Stomach (tissue), 19 donors: ENCODE measurements at places on chromosomes 5 and 9. TPM values are rescaled to one million over a fixed set of nuclear protein-coding genes. Genes with fewer than 3 reads are reported as not detected.

Gene MYORG
- total RNA-seq, result 19.3 TPM

Gene SLC25A2
- not detected for total RNA-seq

DNA sequence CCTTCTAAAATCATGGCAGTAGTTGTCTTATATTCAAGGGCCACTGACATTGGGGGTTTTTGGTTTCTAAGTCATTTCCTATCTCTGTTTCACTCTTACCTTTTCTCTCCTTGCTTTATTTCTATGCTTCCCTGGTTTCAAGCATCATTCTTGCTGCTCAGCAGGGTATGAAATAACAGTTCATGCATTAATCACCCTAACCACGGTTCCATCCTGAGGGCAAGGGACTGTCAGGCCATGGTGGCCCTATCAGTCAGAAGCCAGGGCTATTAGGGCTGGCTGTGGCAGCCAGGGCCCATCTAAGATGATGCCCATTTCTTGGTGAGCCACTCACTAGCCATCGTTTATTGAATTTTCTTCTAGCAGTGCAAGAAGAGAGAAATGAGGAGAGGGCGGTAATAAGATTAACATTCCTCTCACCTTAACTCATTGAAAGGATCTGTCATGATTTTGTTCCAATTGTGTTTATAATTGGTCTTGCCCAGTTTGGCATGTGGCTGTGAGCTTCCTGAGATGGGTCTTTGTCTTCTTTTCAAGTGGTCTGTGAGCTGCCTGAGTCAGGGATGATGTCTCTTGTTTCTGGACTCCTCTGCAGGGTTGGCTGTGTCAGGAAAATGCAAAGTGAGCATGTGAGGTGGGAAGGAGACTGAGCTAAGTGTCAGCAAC is 45.2 kb downstream of the CYSTM1 start:
- H3K27me3 ChIP-seq, result no peaks in the 10 kb centered on the region
- H3K4me3 ChIP-seq, result no peak overlapping the region
- H3K4me1 ChIP-seq, result peaks cover 99% of the 10 kb centered on the region
- peak overlapping the region; percentile 95 for H3K27ac ChIP-seq
- no peak for DNase-seq

GRCh38 chr9:106092083-106092482 is 397.7 kb downstream of the TMEM38B start:
- no peak overlapping the region for H3K27ac ChIP-seq
- no peak for DNase-seq
- no peaks in the 10 kb centered on the region for H3K4me1 ChIP-seq
- no peaks in the 10 kb centered on the region for H3K27me3 ChIP-seq
- H3K4me3 ChIP-seq, result no peak overlapping the region

- no peak for DNase-seq
- no peaks in the 10 kb centered on the region for H3K36me3 ChIP-seq
- H3K27ac ChIP-seq, result no peak within 1 kb of the TSS
- H3K4me1 ChIP-seq, result no peaks in the 10 kb centered on the region
- no peaks in the 10 kb centered on the region for H3K27me3 ChIP-seq
Measured at GRCh38 chr5:151591144-151591819, at the start of gene FAT2. FAT2 (minus strand) TSS chr5:151591331; CDS start chr5:151568931, 22,400 bp downstream.

Gene RIMOC1
- total RNA-seq, result 21.2 TPM

Gene NR5A1
- total RNA-seq, result not detected

Gene ATP6V0E1
- 112 TPM for total RNA-seq

GRCh38 chr9:86926145-86926544 is 21.2 kb downstream of the GAS1 start:
- H3K36me3 ChIP-seq, result no peaks in the 10 kb centered on the region
- H3K4me3 ChIP-seq, result no peak overlapping the region
- H3K27me3 ChIP-seq, result no peaks in the 10 kb centered on the region
- no peak overlapping the region for H3K27ac ChIP-seq
- no peak for DNase-seq

GRCh38 chr5:33994845-33995244 is 10.4 kb upstream of the SLC45A2 start:
- H3K36me3 ChIP-seq, result peaks cover 42% of the 10 kb centered on the region
- no peaks in the 10 kb centered on the region for H3K4me1 ChIP-seq
- no peak overlapping the region for H3K4me3 ChIP-seq
- H3K27me3 ChIP-seq, result no peaks in the 10 kb centered on the region

DNA sequence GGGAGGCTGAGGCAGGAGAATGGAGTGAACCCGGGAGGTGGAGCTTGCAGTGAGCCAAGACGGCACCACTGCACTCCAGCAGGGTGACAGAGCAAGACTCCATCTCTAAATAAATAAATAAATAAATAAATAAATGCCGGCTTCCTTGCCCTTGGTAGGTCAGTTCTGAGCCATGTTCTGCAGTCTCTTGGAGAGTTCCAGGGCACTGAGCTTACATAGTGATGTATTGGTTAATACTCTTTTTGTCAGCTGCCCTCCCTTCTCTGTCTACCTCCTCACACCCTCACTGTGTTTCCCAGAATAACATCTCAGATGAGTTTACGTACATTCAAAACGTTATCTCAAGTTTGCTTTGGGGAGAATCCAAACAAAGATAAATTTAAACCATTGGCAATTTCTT is 45.2 kb upstream of the FER start:
- no peaks in the 10 kb centered on the region for H3K36me3 ChIP-seq
- H3K4me1 ChIP-seq, result no peaks in the 10 kb centered on the region
- no peak overlapping the region for H3K4me3 ChIP-seq
- H3K27ac ChIP-seq, result no peak overlapping the region
- H3K27me3 ChIP-seq, result no peaks in the 10 kb centered on the region

Gene AGGF1
- total RNA-seq, result 9.3 TPM

Gene FAM221B
- total RNA-seq, result not detected

DNA sequence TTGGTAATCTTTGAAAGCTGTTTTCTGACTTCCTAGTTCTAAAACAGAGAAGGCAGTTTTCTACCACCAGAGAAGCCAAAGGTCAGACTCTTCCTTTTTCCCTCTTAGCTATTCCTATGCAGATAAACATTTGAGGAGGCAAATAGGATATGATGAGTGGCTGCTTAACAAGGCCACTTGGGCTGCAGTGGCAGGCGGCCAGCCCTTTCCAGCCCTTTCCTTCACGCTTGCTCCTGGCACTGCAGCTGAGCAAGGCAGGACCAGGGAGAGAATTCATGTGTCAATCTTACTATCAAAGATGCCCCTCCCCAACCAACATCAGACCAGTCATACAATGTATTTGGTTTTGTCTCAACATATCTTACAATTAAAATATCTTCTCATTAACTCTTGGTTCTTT is 36.8 kb upstream of the RNF38 start:
- no peaks in the 10 kb centered on the region for H3K27me3 ChIP-seq
- H3K36me3 ChIP-seq, result no peaks in the 10 kb centered on the region
- H3K4me3 ChIP-seq, result no peak overlapping the region
- DNase-seq, result peak; percentile 22

DNA sequence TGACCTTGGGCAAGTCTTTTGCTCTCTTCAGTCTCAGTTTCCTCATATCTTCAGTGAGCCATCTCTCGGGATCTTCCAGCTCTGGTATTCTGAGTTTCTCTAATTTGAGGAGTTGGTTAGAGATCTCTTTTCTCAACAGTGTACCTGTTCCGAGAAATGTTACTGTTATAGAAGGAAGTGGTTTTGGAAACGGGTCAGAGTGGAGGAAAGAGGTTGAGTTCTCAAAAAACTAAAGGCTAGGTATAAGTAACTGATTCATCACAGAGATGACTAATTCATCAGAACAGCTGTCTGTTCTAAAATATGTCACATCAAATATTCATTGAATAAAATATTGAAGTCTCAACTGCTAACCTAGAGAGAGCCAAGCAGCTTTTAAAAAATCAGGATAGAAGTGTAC is 106.6 kb downstream of the PALM2AKAP2 start:
- DNase-seq, result no peak
- no peak overlapping the region for H3K27ac ChIP-seq
- no peaks in the 10 kb centered on the region for H3K27me3 ChIP-seq

- no peak overlapping the region for H3K4me3 ChIP-seq
- H3K36me3 ChIP-seq, result no peaks in the 10 kb centered on the region
Measured at GRCh38 chr9:117543089-117543488, 128.2 kb upstream of the ASTN2 start.

DNA sequence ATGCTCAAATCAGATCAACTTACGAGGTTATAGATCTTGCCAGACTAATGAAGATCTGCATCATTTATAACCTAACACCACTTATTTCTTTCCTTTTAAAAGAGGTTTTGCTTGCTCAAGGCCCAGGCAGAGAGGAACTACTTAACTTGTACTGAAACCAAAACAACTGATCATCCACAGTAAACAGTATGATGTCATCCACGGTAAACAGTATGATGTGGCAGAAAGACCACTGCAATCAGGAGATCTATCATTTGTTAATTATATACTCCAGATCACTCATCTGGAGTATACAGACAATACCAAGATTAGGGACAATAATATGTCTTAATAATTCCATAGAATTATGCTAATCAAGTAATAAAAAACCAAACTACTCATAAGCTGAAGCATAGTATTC is 116.8 kb downstream of the ADAMTS6 start:
- H3K4me1 ChIP-seq, result no peaks in the 10 kb centered on the region
- DNase-seq, result peak; percentile 12
- peak overlapping the region; percentile 26 for H3K27ac ChIP-seq
- no peak overlapping the region for H3K4me3 ChIP-seq
- H3K36me3 ChIP-seq, result no peaks in the 10 kb centered on the region

- no peak overlapping the region for H3K4me3 ChIP-seq
- H3K27ac ChIP-seq, result no peak overlapping the region
- no peaks in the 10 kb centered on the region for H3K27me3 ChIP-seq
- H3K36me3 ChIP-seq, result peaks cover 4% of the 10 kb centered on the region
- DNase-seq, result no peak
Measured at GRCh38 chr5:81450940-81451339, 57.0 kb upstream of the ACOT12 start.

DNA sequence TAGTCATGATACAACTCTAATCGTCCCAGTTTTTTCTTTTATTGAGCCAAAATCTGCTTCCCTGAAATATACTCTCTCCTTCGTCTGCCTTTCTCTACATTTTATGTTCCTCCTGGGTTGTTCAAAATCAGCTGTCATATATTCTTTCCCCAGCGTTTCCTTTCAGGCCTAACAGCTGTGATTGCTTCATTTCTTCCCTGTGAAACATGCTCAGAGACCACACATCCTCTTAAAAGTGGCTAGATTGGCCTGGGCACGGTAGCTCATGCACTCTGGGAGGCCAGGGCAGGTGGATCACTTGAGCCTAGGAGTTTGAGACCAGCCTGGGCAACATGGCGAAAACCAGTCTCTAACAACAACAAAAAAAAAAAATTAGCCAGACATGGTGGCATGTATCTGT is 25.1 kb downstream of the NFX1 start:
- no peaks in the 10 kb centered on the region for H3K27me3 ChIP-seq
- H3K4me1 ChIP-seq, result peaks cover 7% of the 10 kb centered on the region
- H3K36me3 ChIP-seq, result peaks cover 99% of the 10 kb centered on the region
- no peak for DNase-seq
- no peak overlapping the region for H3K27ac ChIP-seq

DNA sequence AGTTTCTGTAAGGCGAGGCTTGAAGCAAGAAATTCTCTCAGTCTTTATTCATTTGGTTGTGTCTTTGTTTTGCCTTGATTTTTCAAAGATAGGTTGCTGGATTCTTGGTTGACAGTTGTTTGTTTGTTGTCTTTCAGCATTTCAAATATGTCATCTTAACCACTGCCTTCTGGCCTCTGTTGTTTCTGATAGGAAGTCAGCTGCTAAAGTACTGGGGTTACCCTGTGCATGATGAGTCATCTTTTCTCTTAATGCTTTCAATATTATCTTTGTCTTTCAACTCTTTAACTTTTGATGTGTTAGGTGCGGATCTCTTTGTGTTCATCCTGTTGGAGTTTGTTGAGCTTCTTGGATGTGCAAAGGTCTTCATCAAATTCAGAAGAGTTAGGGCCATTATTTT is 1571.3 kb downstream of the MAT2B start:
- no peaks in the 10 kb centered on the region for H3K27me3 ChIP-seq
- H3K27ac ChIP-seq, result no peak overlapping the region
- H3K36me3 ChIP-seq, result no peaks in the 10 kb centered on the region

DNA sequence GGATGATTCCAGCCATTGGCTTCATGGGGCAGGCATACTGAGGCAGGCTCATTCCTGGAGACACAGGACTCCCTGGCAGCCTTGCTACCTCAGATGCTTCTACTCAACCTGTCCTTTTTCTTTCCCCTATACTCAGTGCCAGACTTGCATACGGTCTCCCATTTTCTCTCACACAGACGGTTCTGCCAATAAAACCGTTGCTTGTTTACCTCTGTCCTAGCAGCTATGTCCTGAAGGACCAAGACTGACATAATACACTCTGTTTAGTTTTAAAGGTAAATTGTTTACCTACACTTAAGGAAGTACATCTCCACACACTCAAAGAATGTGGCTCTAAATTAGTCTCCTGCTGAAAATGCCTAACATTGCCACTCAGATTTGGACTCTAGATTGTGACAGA is 151.0 kb upstream of the RFX3 start:
- H3K36me3 ChIP-seq, result no peaks in the 10 kb centered on the region
- DNase-seq, result no peak
- no peak overlapping the region for H3K4me3 ChIP-seq
- no peak overlapping the region for H3K27ac ChIP-seq
- no peaks in the 10 kb centered on the region for H3K27me3 ChIP-seq
- H3K4me1 ChIP-seq, result no peaks in the 10 kb centered on the region

Gene MELK
- 4.0 TPM for total RNA-seq

DNA sequence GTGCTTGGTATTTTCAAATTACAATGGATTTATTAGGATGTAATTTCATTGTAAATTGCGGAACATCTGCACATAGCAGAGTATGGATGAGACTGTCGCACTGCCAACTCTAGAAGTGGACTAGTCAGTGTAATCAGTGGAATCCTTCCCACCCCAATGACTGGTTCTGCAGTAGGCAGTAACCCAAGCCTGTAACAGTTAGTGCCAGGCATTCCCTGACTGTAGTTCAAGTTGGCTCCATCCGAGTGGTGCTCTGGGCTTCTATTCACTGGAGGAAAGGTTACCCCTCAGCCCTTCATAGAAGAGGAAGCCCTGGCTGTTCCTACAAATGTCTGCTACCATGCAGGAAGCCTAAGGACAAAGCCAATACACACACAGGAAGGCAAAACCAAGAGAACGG is 23.2 kb downstream of the AK3 start:
- no peak for DNase-seq
- H3K4me1 ChIP-seq, result no peaks in the 10 kb centered on the region
- no peak overlapping the region for H3K4me3 ChIP-seq
- H3K27me3 ChIP-seq, result no peaks in the 10 kb centered on the region
- no peak overlapping the region for H3K27ac ChIP-seq
- peaks cover 93% of the 10 kb centered on the region for H3K36me3 ChIP-seq

GRCh38 chr5:133370036-133370831 is 242.1 kb downstream of the FSTL4 start:
- H3K27ac ChIP-seq, result no peak overlapping the region
- H3K4me1 ChIP-seq, result no peaks in the 10 kb centered on the region
- H3K4me3 ChIP-seq, result no peak overlapping the region
- no peak for DNase-seq
- no peaks in the 10 kb centered on the region for H3K36me3 ChIP-seq
- peaks cover 37% of the 10 kb centered on the region for H3K27me3 ChIP-seq

DNA sequence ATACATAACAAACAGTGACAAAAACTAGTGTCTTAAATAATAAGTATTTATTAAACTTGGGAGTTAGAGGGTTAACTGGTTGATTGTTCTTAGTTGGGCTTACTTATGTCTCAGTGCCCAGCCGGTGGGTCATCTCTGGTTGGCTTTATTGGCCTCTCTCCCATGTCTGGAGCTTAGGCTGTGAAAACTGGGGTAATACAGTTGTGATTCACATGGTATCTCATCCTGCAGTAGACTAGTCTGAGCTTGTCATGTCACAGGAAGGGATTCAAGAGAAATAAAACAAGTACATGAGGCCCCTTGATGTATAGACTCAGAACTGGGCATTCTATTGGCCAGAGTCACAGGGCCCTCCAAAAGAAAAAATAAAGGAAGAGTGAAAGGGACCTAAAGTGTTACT is 466.4 kb upstream of the SMC2 start:
- no peaks in the 10 kb centered on the region for H3K4me1 ChIP-seq
- no peak overlapping the region for H3K27ac ChIP-seq
- no peaks in the 10 kb centered on the region for H3K36me3 ChIP-seq
- H3K27me3 ChIP-seq, result no peaks in the 10 kb centered on the region
